ENCODE measurements at places on chromosomes 7 and 10.
A peak's percentile ranks its signal among the peaks of the same experiment; 100 is the strongest.

DNA sequence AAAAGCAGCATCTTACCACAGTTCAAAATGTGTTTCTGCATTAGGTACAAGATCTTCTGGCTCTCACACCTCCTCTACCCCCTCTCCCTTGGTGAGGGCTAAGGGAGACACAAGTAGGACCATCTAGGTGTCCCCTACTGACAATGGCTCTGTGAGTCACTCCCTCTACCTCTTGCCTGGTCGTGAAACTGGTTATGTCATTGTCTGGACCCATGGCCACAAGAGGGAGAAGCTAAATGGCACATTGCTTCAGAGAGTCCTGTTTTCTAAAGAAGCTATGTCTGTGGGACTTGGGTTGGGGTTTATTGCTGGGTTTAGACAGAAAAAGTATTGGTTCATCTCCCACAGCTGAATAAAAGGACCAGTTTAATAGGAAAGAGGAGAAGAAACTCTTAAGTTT is 4.0 kb upstream of the PLXNA4 start:
- DNase-seq: no peak

GRCh38 chr10:32959006-32959920 is 1.2 kb upstream of the ITGB1 start:
- no peak for DNase-seq

GRCh38 chr10:108244443-108245228 is 1080.1 kb upstream of the SORCS1 start:
- no peak for DNase-seq

DNA sequence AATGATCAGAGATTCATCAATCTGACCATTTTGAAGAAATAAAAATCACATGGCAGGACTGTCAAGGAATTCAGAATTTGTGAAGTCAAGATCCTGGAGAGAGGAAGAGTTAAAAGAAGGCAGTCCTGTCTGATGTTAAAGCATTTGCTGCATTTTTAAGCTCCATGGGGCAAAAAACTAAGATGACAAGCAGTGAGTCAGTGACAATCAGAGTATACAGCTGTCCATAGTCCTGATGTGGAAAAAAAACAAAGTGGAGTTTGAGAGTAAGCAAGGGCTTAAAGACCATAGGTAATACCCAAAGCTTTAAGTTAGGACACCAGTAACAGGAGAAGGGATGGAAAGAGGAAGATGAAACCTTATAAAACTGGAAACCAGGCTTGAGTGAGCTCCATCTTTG is 412.7 kb upstream of the ANKRD30A start:
- no peak for DNase-seq

DNA sequence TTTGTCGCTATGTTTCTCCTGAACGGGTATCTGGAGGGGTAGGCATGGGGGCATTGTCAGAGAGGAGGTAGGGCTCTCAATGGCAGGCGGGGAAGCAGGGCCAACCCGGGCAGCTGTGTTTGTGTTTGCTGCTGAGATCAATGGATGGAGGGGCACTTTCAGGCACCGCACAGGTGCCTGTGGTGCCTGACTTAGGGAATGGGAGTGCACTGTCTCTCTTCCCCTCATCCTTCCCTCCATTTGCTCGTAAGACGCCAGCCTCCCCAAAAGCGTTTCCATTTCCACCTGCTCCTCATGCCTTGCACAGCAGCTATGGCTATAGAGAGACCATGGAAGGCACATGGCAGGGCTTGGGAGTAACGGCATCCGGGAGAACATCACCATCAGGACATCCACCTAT is 615.9 kb upstream of the FOXK1 start:
- DNase-seq: no peak

GRCh38 chr10:122557516-122557915 is 3.0 kb upstream of the DMBT1 start:
- DNase-seq: no peak

DNA sequence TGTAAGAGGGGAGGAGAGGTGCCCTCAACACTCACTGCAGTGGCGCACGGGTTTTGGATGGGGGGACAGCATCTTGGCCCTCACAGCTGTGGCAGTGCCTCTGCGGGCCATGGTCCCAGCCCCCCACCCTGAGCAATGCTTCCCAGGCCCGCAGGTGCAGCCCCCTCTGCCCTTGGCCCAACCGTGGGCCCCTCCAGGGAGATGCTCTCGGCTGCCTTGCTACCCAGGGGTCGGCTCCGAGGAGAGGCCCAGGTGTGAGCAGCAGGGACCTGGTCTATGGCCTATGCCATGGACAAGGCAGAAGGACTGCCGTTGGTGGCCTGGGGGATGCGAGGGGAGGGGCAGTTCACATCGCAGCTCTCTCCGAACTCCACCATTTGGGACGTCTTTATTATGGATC is 159.2 kb downstream of the RNF216 start:
- DNase-seq: no peak

DNA sequence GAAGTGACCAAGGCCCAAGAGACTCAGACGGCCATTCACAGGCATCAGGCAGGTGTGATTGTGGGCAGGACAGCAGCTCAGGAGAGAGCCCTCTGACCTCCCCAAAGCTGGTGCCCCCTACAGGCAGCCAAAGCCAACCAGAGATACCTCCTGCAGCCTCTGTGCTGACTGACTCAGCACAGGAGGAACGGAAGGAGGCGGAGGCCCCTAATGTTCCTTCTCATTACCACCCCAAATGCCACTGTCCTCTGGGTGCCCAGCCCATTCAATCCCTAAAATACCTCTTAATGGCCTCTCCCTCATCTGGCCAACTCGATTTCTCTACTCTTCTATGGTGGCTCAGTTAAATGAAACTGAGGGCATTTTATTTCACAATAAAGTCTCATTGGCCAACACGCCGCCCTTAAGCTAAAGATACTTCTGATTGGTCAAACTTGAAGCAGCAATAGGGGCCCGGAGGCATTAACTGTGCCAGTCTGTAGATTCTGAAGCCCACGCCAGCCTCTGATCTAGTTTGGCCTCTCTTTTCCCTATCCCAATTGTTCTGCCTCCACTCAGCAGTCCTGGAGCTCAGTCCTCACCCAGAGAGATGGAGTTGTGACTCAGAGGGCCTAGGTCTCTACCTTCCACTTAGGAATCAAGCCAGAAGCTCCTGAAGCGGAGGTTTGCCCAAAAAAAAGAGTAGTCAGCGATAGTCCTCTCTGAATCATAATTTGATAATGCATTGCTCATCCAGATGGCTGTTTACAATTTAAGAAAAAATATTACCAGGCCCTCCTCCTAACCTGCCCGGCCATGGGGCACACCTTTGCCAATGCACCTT is 1.2 kb downstream of the CYREN start:
- peak; percentile 6 for DNase-seq

- peak; percentile 40 for DNase-seq
Observed at GRCh38 chr7:82044497-82045080, 274.7 kb upstream of the HGF start.

DNA sequence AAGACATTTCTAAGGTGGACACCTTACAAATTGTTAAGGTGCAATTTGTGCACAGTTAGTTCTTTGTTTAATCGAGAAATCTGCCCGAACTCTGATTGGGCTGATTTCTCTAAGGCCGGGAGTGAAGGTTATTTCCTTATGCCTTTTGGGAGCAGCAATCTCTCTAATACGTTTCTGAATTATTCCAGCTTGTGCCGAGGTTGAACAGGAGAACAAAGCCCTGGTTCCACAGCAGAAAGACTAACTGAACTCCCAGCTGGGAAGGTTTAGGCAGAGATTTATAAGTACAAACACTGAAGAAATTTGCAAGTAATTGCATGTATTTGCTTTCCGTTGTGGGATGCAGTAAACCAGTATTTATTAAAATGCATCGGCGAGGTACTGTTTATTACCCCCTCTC is 116.8 kb downstream of the GLI3 start:
- DNase-seq: no peak

- no peak for DNase-seq
Observed at GRCh38 chr10:116866987-116867595, 17.8 kb downstream of the ENO4 start.

GRCh38 chr7:147980826-147981813 is 609.4 kb upstream of the C7orf33 start:
- DNase-seq: no peak

DNA sequence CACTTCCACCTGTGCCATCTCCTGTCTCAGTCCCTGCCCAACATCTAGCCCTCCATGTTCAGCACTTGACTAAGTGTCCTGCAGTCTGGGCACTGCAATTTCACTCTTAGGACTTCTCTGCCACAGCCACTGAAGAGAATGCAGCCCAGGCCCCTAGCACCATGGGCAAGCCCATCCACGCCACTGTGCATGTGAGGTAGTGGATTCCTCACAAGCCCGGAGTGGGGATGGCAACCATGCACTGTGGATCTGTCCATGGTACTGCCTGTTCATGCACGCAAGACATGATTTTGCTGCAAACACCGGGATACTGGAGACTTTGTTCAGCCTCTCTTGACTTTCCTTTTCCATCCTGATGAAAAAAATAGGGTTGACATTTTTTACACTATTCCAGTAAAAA is 12.3 kb downstream of the DDC start:
- DNase-seq: peak; percentile 49

DNA sequence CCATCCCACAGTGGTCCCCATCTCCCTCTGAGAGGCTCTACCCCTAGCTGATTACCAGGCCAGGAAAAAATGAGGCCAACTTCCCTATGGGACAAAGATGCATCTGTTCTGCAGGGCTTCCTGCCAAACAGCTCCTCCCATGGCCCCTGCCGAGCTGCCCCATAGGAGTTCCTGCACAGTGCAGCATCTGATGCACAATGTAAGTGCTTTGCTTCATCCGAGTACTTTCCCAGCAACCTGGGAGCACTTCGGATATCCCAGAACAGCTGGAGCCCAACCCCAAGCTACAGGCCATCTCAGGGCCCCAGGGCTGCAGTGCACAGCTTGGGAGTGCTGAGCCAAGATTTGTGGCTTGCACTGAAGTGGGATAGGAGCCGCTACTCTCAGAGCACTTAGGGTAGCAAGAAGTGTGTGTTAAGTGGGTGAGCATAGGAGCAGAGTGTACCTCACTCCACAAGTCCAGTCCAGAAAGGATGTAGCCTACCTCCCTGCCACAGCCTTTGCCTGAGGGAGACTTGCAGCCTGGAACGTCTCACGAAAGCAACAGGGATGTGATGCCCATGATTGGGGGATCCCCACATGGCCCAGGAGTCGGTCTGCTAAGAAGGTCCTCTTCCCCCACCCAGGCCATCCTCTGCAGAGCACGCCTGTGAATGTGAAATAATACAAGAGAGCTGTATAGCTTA is 209.6 kb upstream of the VWC2 start:
- DNase-seq: no peak

DNA sequence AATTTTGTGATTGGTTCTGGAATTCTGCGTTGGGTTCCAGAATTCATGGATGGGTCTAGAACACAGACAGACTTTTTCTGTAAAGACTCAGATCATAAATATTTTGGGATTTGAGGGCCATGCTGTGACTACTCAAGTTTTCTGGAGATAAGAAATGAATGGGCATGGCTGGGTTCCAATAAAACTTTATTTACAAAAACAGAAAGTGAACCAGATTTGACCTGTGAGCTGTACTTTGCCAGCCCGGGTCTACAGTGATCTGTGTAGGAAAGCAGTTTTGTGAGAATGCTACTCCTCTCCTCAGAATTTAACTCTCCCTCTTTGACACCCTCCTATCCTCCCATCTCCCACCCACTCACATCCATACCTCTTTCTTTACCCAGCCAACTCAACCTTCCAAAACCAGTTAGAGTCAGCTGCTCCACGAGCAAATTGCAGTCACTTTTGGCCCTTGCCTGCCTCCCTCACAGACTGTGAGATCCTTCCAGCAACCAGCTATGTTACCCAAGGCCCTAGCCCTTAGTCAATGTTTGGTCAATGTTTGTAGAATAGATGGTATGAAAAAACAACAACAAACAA is 312.8 kb upstream of the ZMIZ1 start:
- no peak for DNase-seq

GRCh38 chr10:98361131-98362025 is 53.6 kb downstream of the PYROXD2 start:
- DNase-seq: no peak

All from neuronal stem cell (in vitro differentiated cells).